Left hindlimb (tissue), 1 donor: ENCODE measurements at places on chromosomes 3 and 15.
A peak's percentile ranks its signal among the peaks of the same experiment; 100 is the strongest.

GRCh38 chr15:91348752-91349500 lies 248.9 kb downstream of the SV2B start:
- no peak for DNase-seq

DNA sequence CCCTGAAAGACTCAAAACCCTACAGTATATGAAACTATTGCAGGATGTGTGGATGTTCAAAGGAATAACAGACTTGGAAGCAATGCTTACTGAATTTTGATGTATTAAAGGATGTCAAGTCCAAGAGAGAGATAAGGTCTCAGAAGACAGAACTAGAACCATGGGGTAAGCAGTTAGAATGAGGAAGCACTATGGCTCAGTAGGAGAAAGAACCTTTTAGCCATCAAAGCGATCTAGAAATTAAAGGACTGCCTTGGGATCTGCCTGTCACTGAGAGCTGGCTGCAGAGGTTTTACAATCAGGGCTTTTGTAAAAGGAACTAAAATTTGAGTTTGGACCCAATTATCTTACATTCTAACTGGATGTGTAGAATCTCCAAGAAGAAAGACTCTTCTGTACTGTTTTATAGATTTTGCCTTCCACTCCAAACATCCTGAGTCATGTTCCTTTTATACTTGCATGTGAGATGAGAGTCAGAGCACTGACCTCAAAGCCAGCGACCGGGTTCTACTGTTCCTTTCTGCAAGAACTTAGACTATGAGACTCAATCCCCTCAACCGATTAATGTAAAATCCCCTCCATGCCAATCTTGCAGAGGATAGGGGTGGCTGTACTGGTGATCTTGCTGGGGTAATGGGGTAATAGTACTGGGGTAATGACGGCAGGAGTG lies 412.3 kb upstream of the TPRG1 start:
- no peak for DNase-seq

- no peak for DNase-seq
Observed at GRCh38 chr15:99473981-99474906, 91.5 kb upstream of the MEF2A start.

DNA sequence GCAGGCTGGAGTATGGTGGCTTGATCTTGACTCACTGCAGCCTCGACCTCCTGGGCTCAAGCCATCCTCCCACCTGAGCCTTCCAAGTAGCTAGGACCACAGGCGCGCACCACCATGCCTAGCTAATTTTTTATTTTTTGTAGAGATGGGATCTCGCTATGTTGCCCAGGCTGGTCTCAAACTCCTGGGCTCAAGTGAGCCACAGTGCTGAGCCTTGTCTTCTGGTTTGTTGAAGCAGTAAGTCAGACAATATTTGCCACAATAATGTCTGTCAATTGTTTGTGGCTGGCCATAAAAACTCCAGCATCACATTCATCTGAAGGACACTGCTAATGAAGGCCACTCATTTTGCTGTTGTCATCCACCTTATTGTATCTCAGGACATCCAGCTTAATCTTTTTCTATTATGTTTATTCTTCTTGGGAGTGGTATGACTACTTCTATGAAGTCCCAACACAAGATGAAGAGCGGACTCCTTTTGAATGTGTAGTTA lies 185.9 kb downstream of the FNDC3B start:
- no peak for DNase-seq

DNA sequence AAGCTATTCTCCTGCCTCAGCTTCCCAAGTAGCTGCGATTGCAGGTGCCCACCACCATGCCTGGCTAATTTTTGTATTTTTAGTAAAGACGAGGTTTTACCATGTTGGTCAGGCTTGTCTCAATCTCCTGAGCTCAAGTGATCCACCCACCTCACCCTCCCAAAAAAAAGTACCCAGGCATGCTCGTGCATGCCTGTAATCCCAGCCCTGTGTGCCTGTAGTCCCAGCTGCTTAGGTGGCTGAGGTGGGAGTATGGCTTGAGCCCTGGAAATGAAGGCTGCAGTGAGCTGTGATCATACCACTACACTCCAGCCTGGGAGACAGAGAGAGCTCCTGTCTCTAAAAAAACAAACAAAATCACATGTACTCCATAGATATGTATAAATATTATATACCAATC lies 176.5 kb downstream of the SOX2 start:
- no peak for DNase-seq

- DNase-seq: no peak
Observed at GRCh38 chr3:155757577-155757976, 12.7 kb upstream of the PLCH1 start.

DNA sequence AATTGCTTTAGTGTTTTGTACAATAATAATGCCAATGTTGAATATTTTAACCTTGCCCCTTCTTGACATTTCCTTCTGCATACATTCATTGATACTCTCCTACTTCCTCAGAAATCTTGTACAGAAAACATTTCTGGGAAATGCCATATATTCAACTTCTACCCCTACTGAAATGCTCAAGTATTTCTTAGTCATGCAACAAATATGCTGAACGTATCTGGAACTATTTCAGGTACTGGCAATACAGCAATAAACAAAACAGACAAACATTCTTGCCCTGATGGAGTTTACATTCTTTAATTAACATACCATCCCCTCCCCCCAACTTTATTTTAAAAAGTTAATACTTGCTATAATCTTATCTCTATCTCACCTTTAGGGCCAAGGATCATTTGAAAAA lies 147.2 kb downstream of the STAG1 start:
- DNase-seq: no peak

DNA sequence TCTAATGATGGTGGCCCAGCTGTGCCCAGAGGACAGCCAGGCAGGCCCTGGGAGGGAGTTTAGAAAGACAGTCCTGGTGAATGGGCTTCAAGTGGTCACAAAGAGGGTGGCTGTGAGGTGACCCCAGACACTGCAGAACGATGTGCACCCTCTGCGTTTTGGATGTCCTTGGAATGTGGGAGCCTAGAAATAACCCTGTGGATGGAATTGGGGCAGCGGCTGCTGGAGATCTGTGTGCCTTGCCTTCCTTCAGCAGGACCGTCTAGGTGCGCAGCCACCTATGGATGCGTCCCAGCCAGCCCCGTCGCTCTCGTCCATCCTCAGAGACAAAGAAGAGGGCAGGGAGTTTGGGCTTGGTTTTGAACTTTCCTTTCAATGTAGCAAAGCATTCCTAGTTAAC lies 46.5 kb downstream of the KLHL25 start:
- no peak for DNase-seq

DNA sequence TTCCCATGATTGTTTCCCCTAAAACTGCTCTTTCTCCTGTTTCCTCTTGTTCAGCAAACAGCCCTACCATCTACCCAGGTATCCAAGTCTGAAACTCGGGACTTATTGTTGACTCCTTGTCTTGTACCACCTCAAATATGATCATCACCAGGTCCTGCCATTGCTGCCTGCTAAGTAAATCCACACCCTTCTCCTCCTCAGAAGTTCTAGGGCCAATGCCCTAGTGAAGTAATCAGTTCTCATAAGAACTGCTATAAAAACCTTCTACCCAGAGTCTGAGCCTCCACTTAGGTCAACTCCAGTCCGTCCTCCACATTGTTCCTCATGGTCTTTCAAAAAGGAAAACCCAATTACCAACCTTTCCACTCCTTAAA lies 77.0 kb upstream of the IL12A start:
- no peak for DNase-seq

GRCh38 chr3:9828801-9829755 lies 14.7 kb downstream of the RPUSD3 start:
- DNase-seq: no peak

DNA sequence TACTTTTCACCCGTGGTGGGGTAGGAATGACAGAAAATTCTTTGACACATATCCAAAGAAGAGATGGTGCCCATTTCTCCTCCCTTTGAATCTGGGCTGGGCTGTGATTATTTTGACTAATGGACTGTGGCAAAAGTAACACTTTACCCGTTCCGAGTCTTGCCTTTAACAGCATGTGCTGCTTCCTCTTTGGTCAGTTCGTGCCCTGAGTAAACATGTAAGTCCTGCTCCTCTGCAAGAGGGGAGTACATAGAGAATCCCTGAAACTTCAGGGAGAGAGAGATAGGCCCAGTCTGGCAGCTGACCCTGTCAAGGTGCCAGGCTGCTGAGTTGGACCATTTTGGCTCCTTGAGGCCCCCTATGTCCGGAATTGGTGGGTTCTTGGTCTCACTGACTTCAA lies 243.1 kb downstream of the EPHB1 start:
- DNase-seq: no peak

GRCh38 chr3:152388631-152389030 lies 119.9 kb downstream of the MBNL1 start:
- no peak for DNase-seq

DNA sequence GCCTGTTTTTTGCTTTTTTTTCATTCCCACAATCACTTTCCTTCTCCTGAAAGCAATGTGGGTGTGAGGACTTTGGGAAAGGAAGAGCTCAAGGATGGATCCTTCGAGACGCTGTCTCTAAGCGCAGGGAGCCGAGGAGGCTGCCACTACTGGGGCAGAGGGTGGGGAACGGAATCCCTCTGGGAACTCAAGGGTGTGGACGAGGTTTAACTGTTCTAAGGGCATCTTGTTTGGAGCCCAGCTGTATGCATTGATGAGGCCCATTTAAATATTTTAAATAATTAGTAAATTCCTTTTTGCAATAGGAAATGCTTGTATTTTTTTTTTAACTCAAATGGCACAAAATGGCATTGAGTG lies 124.4 kb upstream of the MEF2A start:
- no peak for DNase-seq

DNA sequence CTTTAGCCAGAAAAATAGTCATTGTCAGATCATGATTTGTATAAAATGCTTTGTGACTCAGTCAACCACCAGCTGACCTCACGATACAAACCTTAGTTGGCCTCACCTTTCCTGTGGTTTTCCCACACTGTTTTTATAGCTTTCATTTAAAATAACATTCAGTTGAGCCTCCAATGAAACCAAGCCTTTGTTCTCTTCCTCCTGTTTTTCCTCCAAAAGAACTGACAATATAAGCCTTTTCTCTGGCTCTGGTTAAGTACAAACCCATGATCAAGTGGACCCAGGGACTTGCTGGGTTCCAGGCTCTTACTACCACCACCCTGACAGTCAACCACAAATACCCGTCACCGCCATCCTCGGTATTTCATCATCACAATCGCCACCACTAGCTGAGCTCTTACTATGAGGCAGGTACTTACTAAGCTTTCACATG lies 81.7 kb downstream of the TAMM41 start:
- no peak for DNase-seq

DNA sequence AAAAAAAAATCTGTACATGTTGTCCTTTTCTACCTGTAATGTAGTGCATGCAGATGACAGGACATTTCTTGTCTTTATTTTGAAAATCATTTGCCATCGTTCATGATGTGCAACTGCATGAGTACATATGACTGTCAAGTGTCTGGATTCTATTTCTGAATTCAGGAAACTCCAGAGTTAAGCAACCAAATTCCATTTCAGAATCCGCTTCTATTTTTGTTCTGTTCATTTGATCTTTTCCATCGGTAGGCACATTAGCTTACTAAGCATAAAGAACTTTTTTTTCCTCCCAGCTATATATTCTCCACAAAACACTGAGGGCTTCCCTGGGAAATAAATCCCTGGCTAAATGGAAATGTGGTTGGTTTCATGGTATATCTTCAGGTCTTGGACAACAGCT lies 365.6 kb downstream of the PTPRG start:
- DNase-seq: no peak

GRCh38 chr15:26721232-26721967 lies 51.5 kb downstream of the GABRB3 start:
- DNase-seq: no peak

DNA sequence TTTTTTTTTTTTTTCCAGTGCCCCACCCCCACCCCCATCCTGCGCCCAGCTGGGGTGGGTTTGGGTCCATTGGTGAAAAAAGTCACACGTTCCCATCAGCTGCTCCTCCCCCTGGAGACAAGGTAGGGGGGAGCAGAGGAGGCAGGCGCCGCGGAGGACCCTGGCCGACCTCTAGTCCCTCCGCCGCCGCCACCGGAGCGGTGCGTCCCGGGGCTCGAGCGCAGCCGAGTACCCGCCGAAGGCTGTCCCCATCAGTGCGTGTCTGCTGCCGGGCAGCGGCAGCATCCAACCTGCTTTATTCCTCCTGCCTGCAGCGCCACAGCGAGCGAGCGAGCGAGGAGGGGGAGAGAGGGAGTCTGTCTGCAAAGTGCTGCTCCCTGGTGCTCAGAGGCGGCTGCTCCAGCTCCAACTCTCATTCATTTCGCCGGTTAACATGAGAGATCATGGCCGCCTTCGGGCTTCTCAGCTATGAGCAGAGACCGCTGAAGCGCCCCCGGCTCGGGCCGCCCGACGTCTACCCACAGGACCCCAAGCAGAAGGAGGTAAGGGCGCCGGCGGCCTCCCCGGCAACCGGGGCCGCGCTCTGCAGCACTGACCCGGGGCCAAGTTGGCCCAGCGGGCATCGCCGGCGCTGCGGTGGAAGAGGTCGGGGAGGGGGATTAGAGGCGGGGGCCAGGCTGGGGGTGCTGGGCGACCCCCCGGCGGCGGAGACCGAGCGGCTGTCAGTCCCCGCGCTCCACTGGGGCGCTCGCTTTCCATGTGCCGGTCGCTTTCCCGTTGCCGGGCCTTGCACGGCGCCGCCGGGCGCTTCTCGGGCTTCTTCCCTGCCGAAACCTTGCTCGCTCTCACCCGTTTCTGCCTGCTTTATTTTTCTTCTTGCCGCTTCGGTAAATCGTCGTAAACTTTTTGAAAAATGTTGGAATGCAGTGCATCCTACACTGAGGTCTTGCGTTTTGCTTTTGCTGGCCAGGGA lies 1.3 kb downstream of the MED12L start:
- DNase-seq: peak; percentile 91

DNA sequence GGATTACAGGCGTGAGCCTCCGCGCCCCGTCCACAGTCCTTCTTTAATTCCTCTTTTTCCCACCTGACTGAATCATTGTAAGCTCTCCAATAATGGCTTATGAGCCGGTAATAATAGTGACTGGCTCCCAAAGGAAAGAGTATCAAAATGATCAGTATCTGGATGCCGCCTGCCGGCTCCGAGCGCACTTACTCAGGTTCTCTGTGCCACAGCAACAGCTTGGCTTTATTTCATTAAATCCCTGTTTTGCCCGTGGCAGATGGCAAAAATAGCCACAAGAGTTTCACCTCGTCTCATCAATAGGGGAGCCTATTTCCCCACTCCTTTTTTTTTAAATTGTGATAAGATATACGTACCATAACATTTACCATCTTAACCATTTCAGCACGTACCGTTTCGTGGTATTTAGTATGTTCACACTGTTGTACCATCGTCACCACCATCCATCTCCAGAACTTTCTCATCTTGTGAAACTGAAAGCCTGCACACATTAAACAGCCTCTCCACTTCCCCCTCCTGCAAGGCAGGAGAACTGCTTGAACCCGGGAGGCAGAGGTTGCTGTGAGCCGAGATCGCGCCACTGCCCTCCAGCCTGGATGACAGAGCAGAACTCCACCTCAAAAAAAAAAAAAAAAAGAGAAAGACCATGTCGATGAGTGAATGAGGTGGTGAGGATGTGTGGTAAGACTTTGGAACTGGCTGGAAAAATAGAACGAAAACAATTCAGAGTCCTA lies 80.7 kb upstream of the DLG1 start:
- DNase-seq: no peak

- no peak for DNase-seq
Observed at GRCh38 chr15:40688932-40689799, 5.8 kb upstream of the RAD51 start.
